ENCODE measurements at places on chromosomes 7 and 10. TPM values are rescaled to one million over a fixed set of nuclear protein-coding genes. Genes with fewer than 3 reads are reported as not detected.

- no peak for DNase-seq
These were observed 96.3 kb upstream of the ARMC3 start for GRCh38 chr10:22831586-22831985.

The LRRC18 gene
- total RNA-seq = not detected

DNA sequence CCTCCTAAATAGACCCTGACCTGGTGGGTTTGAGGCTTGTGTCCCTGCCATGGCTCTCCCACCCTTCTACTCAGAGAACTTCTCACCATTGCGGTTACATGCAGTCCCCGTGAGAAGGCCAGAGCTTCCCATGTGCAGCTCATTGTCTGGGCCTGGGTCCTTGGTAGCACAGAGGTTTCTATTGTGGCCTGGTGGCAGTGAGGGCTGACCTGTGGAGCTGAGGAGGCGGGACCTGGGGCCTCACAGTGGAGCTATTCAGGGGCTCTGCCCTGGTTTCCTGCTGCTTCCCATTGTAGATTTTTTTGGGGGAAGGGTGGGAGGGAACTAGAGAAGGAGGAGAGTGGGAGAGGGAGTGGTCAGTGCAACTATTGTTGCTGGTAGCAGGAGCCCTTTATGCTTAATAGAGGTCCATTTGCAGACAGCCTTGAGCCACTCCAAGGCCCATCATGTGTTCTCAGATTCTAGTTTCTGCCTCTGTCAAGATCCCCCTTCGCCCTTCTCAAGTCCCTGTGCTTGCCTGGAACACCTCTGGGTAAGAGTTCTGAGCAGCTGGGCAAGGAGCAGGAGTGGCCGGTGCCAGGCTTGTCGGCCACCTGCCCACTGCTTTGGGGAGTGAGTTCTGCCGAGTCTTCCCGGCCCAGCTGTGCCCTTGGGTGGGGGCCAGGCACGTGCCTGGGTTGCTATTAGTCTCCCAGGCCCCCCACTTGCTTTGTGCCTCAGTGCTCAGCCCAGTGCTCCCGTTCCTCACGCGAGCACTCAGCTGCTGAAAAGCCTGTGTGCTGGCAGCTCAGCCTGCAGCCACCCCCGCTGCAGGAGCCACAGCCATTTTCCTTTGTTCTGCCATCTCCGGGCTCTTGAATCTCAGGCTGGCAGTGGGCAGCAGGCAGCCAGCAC, 10.7 kb downstream of the TSPAN14 start:
- peak; percentile 52 for DNase-seq

The BLOC1S2 gene
- 4.3 TPM for total RNA-seq

GRCh38 chr7:47647181-47647917, 65.4 kb upstream of the TNS3 start:
- DNase-seq = no peak

The OR6B1 gene
- not detected for total RNA-seq

GRCh38 chr7:111711426-111712065, 149.3 kb upstream of the IMMP2L start:
- no peak for DNase-seq

- DNase-seq = no peak
These were observed 34.1 kb downstream of the KCNMA1 start for GRCh38 chr10:77603534-77603927.

DNA sequence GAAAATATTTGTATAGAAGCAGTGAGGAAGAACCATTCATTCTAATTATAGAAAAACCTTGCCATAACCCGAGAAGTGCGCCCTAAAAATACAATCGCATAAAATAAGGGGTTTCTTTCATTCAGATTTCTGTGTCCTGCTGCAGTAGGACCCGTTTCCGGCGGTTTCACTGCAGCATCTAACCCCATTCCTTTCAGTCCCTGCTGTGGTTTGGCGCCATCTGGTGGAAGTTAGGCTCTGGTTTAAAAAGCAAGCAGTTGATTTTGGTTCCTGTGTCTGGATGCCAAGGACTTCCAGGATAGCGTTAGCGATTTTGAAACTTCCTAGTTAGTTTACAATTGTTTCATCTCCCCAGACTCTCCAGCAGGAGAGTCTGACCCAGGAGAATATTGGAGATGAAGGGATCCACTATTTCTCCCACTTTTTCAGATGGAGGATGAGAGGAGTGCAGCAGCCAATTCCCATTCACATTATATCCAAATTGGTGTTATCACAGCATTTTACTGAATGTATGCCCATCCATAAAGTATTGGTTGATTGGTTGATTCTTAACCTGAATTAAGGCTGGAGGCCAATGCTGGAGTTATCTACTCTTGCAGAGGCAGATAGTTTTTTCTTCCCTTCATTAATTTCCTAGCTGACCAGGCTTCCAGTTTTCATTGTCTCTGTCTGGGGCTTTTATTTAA, 128.8 kb upstream of the CACNA2D1 start:
- peak; percentile 84 for DNase-seq

DNA sequence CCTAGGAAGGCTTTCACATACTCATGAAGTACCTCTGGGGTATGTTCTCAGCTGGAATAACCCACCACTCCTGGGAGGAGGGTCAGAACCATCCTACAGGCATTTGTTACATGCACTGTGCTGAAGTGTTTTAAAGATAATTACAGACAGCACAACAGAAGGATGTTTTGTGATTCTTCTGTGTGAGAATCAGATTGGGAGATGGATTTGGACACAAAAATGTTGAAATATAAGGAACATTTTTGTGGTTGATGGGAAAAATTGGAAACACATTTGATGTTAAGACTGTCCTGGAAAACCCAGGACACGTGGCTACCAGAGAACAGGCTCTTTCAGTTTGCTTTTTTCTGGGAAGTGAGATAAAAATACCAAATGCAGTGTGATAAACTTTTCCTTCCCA, 61.4 kb downstream of the BICC1 start:
- DNase-seq = no peak

DNA sequence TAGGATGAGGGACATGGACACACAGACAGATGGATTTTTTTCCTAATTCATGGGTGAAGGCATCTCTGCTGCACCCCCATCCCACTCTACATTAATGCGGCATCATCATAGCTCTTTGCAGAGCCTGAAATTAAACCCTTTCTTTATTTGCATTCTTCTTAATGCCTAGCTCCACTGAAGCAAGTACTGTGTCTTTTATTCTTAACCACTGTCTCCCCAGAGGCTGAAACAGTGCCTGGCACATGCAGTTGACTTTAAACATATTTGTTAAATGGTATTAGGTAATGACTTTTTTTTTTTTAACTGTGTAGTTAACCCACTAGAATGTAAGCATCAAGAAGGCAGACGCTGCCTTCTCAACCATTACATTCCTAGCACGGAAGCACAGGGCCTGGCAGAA, 73.5 kb downstream of the SMURF1 start:
- DNase-seq = no peak

- DNase-seq = no peak
These were observed 88.2 kb upstream of the AUTS2 start for GRCh38 chr7:69510114-69510513.
